ENCODE measurements at places on chromosomes 6 and 20.

DNA sequence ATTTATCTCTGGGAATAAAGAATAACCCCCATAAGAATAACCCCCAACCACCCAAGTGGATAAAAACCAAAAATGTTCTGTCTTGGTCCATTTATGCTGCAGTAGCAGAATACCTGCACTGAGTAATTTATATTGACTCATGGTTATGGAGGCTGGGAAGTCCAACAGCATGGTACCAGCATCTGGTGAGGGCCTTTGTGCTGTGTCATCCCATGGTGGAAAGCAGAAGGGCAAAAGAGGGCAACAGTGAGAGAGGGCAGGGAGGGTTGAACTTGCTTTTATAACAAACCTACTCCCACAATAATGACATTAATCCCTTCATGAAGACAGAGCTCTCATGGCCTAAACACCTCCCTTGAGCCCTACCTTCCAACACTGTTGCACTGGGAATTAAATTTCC is 133.7 kb downstream of the ERMARD start:
- DNase-seq: no peak

DNA sequence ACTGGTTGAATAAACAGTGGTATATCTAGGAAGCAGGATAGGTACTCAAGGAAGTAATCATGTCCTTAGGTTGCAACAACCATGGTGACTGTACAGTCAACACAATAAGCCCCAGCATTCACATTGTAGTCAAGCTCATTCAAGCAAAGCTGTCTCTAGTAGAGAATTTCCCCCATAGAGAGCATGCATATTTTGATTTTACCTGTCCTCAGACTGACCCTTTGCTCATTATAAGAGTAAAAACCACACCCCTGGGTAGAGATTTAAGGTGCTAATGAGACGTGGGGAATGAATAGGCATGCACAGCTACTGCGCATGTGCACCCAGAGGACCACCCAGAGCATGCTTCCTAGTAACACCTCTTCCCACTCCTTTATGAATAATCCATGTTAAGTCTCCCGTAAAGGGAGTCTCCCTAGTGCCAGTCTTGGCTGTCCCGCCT is 6.1 kb upstream of the RNF8 start:
- no peak for DNase-seq

DNA sequence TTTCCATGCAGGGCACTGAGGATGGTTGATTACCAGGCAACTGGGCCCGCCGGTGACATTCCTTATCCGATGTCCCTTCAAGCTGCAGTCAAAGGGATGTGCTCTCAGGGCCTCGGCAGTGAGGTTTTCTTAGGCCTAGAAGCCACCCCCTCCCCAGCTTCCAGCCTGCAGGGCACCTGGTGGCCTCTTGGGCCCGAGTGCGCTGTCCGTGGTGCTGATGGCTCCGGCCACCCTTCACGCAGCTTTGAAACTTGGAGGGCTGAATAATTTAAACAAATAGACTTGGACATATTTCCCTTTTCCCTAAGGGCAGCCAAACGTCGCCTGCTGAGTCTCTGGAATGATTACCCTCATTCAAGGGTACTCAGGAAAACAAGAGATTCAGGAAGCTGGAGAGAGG is 8.9 kb upstream of the MLN start:
- no peak for DNase-seq

DNA sequence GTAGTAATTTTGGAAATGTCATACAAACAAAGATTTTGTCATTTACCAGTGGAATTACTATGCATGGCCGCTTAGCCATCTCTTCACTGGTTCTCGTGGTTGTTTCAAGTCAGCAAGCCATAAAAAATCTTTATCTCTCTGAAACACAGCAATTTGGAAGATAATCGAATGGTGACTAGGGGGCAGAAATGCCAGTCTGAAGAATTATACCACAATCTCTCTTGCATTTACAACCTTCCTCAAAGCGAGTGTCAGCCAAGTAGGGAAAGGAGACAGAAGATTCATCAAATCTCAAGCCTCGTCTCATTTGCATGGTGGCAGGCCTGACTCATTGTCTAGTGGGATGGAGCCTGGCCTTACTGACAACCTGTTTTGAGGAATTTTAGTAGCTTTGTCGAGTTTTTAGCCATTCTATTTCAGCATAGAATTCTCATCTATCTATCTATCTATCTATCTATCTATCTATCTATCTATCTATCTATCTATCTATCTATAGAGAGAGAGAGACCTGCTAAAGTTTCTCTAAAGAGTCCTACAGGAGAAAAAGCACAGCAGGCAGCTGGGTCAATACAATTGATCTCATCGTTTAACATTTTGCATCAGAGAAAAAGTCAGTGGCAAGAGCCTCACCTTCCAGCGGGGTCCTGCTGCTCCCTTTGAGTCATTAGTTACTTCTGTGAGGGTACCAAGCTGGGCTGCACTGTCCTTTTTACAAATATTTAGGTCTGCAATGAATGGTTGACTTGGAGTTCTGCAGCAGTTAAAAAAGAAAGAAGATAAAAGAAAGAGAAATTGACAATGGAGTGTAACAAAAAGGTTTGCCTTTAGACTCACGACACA is 572.8 kb downstream of the TFAP2A start:
- no peak for DNase-seq

DNA sequence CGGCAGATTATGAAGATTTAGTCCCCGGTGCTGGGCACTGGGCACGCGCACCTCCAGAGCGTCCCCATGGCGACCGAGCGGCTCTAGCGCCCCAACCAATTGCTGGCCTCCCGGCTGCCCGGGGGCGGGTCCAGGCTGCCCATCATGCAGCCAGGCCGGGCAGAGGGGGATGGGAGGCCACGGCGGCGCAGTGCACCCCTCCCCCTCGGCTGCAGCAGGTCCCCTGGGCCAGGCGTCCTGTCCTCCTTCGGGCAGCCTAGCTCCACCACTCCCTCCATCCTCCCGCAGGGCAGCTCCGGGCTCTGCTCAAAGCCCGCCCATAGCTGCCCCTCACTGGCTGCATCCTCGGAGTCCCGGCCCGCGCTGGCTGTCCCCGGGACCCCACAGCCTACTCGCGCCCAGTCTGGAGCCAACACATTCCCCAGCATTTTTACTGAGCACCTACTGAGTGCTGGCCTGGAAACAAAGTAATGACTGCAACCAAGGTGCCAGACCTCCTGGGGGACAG is 99.4 kb downstream of the ASXL1 start:
- DNase-seq: no peak

GRCh38 chr6:128696691-128697689 is 176.6 kb upstream of the PTPRK start:
- peak; percentile 25 for DNase-seq

DNA sequence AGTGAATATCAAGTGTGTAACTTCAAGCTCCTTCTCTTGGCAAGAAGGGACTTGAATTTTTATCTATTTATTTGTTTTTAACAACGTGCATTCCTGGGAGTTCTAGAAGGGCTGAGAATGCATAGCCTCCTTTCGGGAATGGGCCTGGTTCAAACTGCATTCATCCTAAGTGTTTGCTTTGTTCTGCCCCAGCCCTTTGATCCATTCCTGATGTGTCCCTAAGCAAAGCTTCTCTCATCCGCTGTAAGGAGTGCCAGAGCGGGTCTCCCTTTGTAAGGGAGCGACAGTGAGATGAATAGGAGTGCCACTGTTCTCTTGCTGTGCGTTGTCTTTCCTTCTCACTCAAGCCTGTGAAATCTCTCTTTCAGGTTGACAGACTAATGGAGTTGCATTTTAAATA is 61.0 kb upstream of the VSTM2L start:
- DNase-seq: no peak

DNA sequence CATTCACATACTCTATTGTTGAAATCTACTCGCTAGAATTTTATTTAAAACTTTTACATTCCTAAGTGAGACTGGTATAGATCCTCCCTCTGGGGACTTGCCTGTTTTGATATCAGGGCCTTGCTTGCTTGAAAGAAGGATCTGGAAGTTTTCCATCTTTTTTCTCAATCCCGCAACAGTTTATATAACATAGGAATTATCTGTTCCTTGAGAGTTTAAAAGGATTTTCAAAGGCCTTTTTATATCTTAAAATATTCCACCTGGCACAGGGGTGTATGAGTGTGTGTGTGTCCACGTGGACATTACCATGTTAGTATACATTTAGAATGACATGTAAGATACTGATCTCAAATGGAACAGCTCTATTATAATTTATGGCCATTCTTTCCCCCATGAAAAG is 96.3 kb downstream of the TRERF1 start:
- DNase-seq: no peak

DNA sequence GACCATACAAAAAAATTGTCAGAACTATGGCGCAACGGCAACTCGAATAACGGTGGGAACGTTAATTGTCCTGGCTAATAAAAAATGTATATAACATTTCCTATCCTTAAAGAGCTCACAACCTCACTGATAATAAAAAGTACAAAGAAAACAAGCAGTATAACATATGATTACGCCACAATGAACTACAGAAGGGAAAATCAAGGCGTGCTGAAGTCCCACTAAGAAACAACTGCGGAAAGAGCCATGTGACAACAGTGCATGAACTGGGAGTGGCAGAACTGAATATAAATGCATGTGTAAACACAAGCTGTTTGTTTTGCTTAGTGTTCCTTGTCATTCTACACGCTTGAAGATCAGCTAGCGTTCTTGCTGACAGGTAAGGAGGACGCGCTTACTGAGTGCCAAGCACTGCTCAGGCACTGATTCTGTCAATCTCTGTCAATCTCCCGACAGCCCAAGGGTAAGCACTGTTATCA is 466 bp upstream of the PSMB1 start:
- peak; percentile 20 for DNase-seq

DNA sequence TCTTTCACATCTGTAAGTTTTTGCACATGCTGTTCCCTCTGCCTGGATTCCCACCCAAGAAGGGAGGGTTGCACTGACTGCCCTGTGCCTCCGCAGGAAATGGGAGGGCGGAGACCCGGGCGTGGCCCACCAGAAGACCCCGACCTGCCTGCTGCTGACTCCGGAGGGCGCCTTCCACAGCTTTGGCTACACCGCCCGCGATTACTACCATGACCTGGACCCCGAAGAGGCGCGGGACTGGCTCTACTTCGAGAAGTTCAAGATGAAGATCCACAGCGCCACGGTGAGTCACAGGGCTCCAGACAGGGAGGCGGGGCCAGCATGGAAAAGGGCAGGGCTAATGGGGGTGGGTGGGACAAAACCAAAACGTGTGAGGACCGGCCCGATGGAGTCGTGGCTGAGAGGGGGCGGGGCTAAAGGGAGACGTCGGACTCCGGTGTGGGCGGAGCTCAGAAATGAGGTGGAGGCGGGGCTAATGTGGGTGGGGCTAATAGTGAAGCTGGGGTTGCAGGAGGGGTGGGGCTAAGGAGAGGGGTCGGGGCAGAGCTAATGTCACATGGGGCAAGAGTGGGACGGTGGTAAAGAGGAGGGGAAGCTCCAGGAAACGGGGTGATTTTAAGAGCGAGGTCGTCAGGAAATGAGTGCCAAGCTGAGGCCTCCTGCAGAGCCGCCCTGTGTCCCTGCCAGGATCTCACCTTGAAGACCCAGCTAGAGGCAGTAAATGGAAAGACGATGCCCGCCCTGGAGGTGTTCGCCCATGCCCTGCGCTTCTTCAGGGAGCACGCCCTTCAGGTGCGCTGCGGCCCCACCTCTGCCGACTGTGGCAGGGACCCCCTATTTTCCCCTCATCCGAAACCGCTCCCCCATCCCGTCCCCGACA is 12.6 kb downstream of the HSPA12B start:
- DNase-seq: peak; percentile 78
